ENCODE measurements at places on chromosomes 12 and 14.

DNA sequence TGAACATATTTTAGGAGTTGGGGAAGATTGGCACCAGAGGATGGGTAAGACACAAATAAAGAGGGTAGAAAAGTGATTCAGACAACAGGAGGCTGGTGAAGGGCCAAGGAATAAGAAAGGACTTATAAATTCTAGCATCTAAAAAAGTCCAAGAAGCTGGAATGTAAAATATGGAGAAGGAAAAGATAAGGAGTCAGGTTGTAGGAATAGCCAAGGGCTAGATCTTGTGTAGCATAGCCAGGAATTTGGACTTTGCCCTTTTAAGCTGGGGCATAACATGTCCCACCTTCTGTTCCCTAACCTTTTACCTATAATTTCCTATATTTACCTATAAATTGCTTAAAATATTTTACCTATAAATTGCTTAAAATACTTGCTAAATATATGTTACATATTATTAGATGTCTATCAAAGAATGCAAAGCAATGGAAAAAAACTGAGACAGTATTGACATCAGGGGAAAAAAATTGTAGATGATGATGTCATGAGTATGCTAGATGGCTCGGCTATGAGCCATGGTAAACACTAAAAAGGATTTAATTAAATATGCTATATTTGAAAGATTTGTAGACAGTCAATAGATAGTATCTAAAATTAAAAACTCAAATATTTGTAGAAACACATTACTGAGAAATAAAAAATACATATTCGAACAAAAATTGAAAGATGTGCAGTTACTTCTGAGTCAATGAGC, 99.7 kb upstream of the PLEKHG7 start:
- no peak for DNase-seq

DNA sequence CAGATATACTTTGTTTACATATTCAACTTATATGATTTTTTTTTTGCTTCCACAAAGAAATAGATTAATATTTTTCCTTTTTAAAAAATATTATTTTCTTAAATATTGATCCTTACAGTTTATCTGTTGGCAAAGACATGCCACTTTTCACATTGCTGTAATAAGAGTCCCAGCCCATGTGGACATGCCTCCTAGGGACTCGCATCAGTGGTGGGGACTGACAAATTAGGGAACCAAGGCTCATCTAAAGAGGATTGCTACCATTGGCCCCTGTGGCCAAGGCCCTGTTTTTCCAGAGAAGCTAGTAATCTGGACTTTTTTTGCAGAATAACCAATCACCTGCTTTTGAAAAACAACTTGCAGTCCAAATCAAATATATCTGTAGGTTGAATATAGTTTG, 27.8 kb upstream of the BMAL2 start:
- DNase-seq: no peak

DNA sequence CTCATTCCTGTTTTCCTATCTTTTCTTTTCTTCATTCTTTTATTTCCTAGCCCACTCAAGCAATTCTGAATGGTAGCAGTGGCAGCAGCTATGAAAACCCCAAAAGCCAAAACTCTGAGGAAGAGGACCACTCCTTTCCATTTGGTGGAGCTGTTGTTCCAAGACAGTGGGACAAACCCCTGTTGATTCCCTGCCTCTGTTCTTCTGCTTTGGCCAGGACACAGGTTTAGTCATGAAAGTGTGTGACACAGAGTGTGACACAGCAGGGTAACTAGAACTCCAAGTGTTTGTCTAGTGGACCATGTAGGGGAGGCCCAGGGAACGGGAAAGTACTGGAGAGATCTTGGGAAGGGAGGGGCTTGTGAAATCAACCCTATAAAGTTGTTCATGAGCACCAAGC, 71.1 kb downstream of the PTCSC3 start:
- DNase-seq: no peak

GRCh38 chr12:67968321-67968720, 20.9 kb upstream of the IFNG-AS1 start:
- DNase-seq: no peak

DNA sequence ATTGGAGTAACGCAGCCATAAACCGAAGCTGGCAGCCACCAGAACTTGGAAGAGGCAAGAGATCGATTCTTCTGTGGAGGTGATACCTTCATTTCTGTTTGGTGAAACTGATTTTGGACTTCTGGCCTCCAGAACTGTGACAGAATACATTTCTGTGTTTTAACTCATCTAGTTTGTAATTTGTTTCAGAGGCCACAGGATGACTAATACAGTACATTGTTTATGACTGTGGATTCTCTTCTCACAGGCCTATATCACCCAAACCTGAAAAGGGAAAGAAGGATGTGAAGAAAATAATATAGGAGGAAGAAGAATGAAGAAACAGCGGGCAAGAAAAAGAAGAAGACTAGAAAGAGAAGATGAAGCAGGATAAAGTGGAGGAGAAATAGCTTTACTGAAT, 263.8 kb upstream of the DIO2 start:
- DNase-seq: no peak

DNA sequence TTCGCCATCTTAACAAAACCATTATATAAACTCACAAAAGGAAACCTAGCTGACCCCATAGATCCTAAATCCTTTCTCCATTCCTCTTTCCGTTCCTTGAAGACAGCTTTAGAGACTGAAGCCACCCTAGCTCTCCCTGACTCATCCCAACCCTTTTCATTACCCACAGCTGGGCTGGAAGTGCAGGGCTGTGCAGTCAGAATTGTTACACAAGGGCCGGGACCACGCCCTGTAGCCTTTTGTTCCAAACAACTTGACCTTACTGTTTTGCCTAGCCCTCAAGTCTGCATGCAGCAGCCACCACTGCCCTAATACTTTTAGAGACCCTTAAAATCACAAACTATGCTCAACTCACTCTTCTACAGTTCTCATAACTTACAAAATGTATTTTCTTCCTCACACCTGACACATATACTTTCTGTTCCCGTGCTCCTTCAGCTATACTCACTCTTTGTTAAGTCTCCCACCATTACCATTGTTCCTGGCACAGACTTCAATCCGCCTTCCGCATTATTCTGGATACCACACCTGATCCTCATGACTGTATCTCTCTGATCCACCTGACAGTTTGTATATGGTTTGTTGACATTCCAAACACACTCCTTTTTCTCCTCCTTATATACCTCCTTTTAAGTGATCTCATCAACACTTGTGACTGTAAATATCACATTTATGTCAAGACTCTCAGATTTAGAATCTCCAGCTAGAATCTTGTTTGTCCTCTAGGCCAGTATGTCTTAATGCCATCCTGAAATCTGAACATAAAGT, 208.7 kb downstream of the KITLG start:
- DNase-seq: no peak
